Dermis blood vessel endothelial cell (primary cell): ENCODE measurements at places on chromosomes 11 and 22. TPM values are rescaled to one million over a fixed set of nuclear protein-coding genes. Genes with fewer than 3 reads are reported as not detected.

LIF gene
- total RNA-seq: 1.1 and 1.7 TPM in 2 replicates

AHNAK gene
- total RNA-seq: 517 and 766 TPM in 2 replicates

MUC15 gene
- not detected in 2 replicates for total RNA-seq

RNH1 gene
- total RNA-seq: 257 and 310 TPM in 2 replicates

C11orf16 gene
- total RNA-seq: not detected in 2 replicates

CARNS1 gene
- 0.17 and 0.23 TPM in 2 replicates for total RNA-seq

CLMP gene
- 0.17 and 1.3 TPM in 2 replicates for total RNA-seq

APOL5 gene
- not detected in 2 replicates for total RNA-seq

CRKL gene
- total RNA-seq: 50.2 and 54.4 TPM in 2 replicates

MTA2 gene
- total RNA-seq: 190 and 209 TPM in 2 replicates

TMEM191C gene
- total RNA-seq: 0.60 and 0.68 TPM in 2 replicates

ACTN3 gene
- total RNA-seq: under 0.01 and 0.14 TPM in 2 replicates

MOGAT2 gene
- not detected in 2 replicates for total RNA-seq

KREMEN1 gene
- 0.56 and 0.68 TPM in 2 replicates for total RNA-seq

INSC gene
- not detected in 2 replicates for total RNA-seq

CFAP300 gene
- total RNA-seq: 0.09 TPM in 1 of 2 replicates, not detected in the other

MPEG1 gene
- not detected in 2 replicates for total RNA-seq

APLNR gene
- total RNA-seq: 3.0 and 19.6 TPM in 2 replicates

CASP5 gene
- total RNA-seq: not detected in 2 replicates

GPR137 gene
- 11.5 and 12.1 TPM in 2 replicates for total RNA-seq

HMOX1 gene
- 86.4 and 114 TPM in 2 replicates for total RNA-seq

SLC25A18 gene
- total RNA-seq: not detected in 2 replicates

HTR3A gene
- not detected in 2 replicates for total RNA-seq

SHANK2 gene
- 0.37 and 0.68 TPM in 2 replicates for total RNA-seq

CD6 gene
- not detected in 2 replicates for total RNA-seq

OR4D5 gene
- total RNA-seq: not detected in 2 replicates

MRGPRX3 gene
- not detected in 2 replicates for total RNA-seq

PRDM11 gene
- total RNA-seq: 11.7 and 14.6 TPM in 2 replicates
